GM23248 (cell line): ENCODE measurements at places on chromosomes 6 and 20. TPM values are rescaled to one million over a fixed set of nuclear protein-coding genes. Genes with fewer than 3 reads are reported as not detected.

Gene MYBL2
- 6.1 and 8.1 TPM in 2 replicates for total RNA-seq

Gene PTPRT
- total RNA-seq, result not detected in 2 replicates

Gene TLDC2
- total RNA-seq, result 0.32 and 0.76 TPM in 2 replicates

Gene C6orf58
- total RNA-seq, result not detected in 2 replicates

Gene LY6G5C
- total RNA-seq, result 1.7 TPM in 1 of 2 replicates, not detected in the other

Gene CYP21A2
- not detected in 2 replicates for total RNA-seq

Gene MYCT1
- under 0.01 and 0.11 TPM in 2 replicates for total RNA-seq

Gene RSPO3
- 0.13 and 1.4 TPM in 2 replicates for total RNA-seq

Gene C4A
- 4.8 and 5.3 TPM in 2 replicates for total RNA-seq

Gene ADTRP
- 0.63 and 1.3 TPM in 2 replicates for total RNA-seq

Gene MAP7
- total RNA-seq, result 0.76 and 1.9 TPM in 2 replicates

Gene TSPO2
- not detected in 2 replicates for total RNA-seq

Gene BPI
- not detected in 2 replicates for total RNA-seq

GRCh38 chr6:113412589-113413357 is 444.4 kb upstream of the MARCKS start:
- peak; percentile 28 for DNase-seq

DNA sequence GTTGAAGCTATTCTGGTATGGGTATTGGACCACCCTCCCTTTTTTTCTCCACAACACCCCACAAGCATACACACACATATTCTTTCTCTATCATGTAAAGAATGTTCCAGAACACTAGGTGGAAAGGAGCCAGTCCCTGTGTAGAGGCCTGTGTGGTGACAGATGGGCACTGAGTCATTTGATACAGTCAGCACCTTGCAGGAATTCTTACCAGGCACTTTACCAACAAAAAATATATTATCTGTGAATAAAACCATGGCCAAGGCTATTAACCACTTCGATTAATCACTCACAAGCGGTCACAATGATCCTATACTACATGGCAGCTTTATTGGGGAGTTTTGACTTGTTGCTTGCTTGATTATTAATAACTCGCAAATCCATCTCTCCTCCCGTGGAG is 149.5 kb downstream of the BFSP1 start:
- peak; percentile 30 for DNase-seq

- DNase-seq, result no peak
These were observed 3.2 kb upstream of the REPS1 start for GRCh38 chr6:138991206-138991605.

- no peak for DNase-seq
These were observed 15.1 kb upstream of the RPN2 start for GRCh38 chr20:37163832-37164554.

GRCh38 chr6:143233554-143234285 is 173.0 kb downstream of the AIG1 start:
- no peak for DNase-seq

- no peak for DNase-seq
These were observed 1.3 kb upstream of the VSX1 start for GRCh38 chr20:25083141-25083772.

DNA sequence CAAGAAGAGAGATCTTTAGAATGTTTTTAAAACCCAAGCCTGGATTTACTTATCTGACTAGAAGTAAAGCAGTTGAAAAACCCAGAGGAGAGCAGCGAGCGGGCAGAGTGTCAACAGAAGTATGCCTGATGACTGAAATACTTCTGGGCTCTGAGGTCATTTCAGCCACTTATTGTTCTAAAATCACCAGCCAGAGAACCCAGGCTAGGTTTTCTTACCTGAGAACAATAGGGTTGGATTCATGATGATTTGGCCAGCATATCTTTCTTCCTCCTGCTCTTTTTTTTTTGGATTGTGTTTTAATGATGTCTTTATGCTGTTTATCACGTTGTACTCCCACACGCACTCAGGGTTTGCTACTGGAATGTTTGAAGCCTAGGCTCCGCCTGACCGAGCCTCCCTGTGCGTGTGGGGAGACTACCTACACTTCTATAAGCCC is 63.0 kb upstream of the KIF25 start:
- no peak for DNase-seq

DNA sequence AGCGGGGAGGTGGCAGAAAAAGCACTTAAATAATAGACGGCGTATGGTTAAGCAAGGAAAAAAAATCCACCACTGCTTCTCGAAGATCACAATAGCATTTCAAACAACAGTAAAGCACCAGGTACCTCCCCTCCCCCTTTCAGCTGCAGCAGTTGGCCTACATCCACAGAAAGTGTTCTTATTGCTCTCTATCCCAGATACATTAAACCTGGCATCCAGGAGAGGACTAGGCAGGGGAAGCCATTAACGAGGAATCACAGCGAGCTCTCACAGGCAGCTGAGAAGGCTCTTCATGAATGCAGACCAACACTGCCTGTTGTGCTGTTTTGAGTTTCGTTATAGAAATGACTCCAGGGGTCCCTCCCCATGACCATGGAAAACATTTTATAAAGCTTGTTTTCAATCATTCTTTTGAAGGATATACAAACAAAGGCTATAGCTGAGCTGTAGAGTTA is 11.8 kb downstream of the FYN start:
- no peak for DNase-seq

- DNase-seq, result no peak
These were observed 57.8 kb downstream of the MAP7 start for GRCh38 chr6:136492409-136492808.

GRCh38 chr6:112021691-112022310 is 32.1 kb upstream of the CCN6 start:
- no peak for DNase-seq

GRCh38 chr6:15921243-15921642 is 207.6 kb upstream of the MYLIP start:
- no peak for DNase-seq

DNA sequence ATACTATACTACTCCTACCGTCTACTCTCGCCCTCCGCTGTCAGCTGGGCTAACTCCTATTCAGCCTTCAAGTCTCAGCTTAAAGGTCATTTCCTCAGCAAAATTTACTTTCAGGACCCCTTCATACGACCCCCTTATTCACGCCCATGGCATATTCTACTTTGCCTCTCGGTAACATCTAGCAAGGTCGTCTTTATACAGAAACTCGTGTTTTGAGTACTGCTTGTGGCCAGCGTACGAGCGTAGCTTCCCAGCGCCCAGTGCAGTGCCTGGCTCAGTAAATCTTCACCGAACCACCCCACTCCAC is 546 bp downstream of the CRNKL1 start:
- no peak for DNase-seq

DNA sequence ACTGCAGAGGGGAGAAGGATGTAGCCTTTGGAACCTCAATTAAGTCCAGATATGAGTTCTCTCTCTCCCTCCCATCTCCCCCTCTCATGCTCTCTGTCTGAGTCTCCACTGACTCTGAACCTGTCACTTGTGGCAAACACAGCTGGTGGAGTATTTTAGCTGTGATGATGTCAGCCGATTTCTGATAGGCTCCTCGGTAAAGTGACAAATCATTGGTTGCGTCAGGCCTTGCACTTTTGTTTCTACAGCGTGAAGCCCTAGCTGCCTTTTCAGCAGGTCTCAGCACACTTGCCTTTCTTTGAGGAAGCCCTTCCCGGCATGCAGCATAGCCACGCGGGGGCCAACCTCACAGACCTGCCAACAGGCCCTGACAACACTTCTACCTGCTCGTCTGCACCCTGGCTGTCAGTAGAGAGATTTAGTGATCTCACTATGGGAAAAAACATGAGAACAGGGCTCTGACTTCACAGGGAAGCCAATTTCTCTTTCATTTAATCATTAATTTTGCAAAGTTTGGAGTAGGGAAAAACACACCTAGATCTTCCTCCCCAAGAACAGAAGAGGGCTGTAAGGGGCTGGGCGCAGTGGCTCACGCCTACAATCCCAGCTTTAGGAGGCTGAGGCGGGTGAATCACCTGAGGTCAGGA is 84.4 kb downstream of the GMPR start:
- peak; percentile 79 for DNase-seq

GRCh38 chr20:17782768-17783167 is 83.0 kb downstream of the BANF2 start:
- DNase-seq, result no peak

GRCh38 chr20:20859510-20859909 is 147.1 kb upstream of the RALGAPA2 start:
- DNase-seq, result no peak

- DNase-seq, result peak; percentile 61
These were observed 125.8 kb upstream of the SPTLC3 start for GRCh38 chr20:12882832-12883506.

GRCh38 chr6:169145496-169145895 is 108.2 kb downstream of the THBS2 start:
- no peak for DNase-seq

- DNase-seq, result no peak
These were observed 96.3 kb downstream of the SPTLC3 start for GRCh38 chr20:13105039-13105438.
